ENCODE measurements at places on chromosomes 3 and 15.
A peak's percentile ranks its signal among the peaks of the same experiment; 100 is the strongest.

- peak within 1 kb of the TSS; percentile 100 for H3K27ac ChIP-seq
- H3K4me1 ChIP-seq, result peaks cover 97% of the 10 kb centered on the region
- H3K4me3 ChIP-seq, result peak within 1 kb of the TSS; percentile 91
- H3K36me3 ChIP-seq, result no peaks in the 10 kb centered on the region
- DNase-seq, result peak; percentile 68
Observed at GRCh38 chr3:25427942-25428788, at the start of gene RARB. Gene RARB (plus strand): TSS chr3:25428263. CDS start chr3:25428732, 469 bp downstream.

DNA sequence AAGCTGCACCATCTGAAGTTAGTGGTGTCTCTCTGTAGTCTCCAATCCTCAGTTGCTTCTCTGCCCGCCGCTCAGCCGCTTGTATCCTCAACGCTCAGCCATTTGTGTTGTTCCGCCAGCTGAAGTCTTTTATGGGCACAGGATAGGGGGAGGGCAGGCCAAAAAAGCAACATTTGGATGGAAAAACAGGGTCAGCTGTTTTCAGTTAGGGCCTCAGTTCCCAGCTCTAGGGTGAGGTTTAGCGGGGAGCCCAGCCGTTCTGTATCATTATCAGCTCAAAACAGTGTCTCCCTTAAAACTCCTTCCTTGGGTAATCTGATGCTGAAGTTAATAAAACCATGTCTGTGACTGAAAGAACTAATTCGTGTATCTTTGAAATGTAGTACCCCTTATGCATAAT is 329.5 kb upstream of the AZI2 start:
- peaks cover 23% of the 10 kb centered on the region for H3K4me1 ChIP-seq
- no peak for DNase-seq
- no peak overlapping the region for H3K27ac ChIP-seq
- H3K27me3 ChIP-seq, result peaks cover 3% of the 10 kb centered on the region

- H3K36me3 ChIP-seq, result no peaks in the 10 kb centered on the region
- DNase-seq, result no peak
- H3K27ac ChIP-seq, result no peak overlapping the region
- no peaks in the 10 kb centered on the region for H3K27me3 ChIP-seq
- no peak overlapping the region for H3K4me3 ChIP-seq
Observed at GRCh38 chr3:123644358-123644757, 59.5 kb upstream of the HACD2 start.

GRCh38 chr3:128983293-128984069 is 10.4 kb downstream of the CFAP92 start:
- no peaks in the 10 kb centered on the region for H3K4me1 ChIP-seq
- no peak overlapping the region for H3K4me3 ChIP-seq
- no peak for DNase-seq
- H3K27ac ChIP-seq, result no peak overlapping the region

DNA sequence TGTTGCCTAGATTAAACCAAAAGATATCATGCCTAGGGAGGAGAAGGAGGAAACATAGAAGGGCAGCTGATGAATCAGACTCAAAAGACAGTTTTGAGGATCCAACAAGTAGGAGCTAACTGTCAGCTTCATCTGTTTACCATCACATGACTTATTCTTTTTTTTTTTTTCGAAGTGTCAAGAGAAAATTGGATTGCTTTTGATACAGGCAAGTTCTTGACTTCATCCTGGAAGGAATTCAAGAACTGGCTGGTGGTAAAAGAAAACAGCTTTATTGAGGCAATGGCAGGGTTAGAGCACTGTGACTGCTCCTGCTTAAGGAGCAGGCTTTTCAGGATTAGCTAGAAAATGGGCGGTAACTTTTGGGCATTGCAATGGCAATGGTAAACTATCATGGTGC is 227.5 kb upstream of the KCNMB2 start:
- peaks cover 2% of the 10 kb centered on the region for H3K36me3 ChIP-seq
- H3K4me1 ChIP-seq, result peaks cover 9% of the 10 kb centered on the region
- no peak for DNase-seq
- no peak overlapping the region for H3K4me3 ChIP-seq

DNA sequence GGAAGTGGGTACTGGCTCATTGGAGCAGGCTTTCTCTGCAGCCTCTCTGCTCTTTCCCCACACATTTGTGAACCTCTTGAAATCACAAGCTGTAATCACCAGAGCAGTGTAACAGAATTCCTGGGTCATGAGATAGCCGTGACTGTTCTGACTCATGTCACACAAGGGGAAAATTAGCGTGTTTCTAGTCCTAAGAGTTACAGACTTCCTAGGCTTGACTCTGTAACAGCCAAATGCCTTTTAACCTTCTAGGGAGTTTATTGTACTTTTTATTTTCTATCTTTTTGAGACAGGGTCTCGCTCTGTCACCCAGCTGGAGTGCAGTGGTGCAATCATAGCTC is 54.7 kb upstream of the TRAK1 start:
- DNase-seq, result no peak
- peak overlapping the region; percentile 31 for H3K4me3 ChIP-seq
- peaks cover 77% of the 10 kb centered on the region for H3K4me1 ChIP-seq

- no peaks in the 10 kb centered on the region for H3K36me3 ChIP-seq
- no peak for DNase-seq
- H3K4me3 ChIP-seq, result no peak overlapping the region
- peaks cover 9% of the 10 kb centered on the region for H3K4me1 ChIP-seq
Observed at GRCh38 chr15:57865294-57865693, 158.8 kb downstream of the POLR2M start.

DNA sequence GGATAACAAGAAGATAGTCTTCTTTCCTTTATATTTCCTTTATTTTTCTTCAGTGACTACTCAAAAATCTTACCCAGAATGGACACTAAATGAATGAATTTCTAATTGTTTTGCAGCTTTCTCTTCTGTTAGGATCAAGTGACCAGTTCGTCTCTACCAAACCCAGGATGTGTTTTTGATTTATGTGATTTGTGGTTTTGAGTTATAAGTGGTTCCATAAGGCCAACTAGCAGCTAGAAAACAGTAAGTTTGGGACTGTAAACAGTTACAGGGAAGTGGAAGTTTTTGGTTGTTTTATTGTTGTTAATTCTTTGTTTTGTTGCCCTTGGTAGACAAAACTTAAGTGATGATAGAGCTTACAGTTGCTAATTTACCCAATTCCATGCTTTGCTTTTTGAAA is 456.5 kb downstream of the IL5RA start:
- no peak overlapping the region for H3K27ac ChIP-seq
- H3K4me1 ChIP-seq, result no peaks in the 10 kb centered on the region

DNA sequence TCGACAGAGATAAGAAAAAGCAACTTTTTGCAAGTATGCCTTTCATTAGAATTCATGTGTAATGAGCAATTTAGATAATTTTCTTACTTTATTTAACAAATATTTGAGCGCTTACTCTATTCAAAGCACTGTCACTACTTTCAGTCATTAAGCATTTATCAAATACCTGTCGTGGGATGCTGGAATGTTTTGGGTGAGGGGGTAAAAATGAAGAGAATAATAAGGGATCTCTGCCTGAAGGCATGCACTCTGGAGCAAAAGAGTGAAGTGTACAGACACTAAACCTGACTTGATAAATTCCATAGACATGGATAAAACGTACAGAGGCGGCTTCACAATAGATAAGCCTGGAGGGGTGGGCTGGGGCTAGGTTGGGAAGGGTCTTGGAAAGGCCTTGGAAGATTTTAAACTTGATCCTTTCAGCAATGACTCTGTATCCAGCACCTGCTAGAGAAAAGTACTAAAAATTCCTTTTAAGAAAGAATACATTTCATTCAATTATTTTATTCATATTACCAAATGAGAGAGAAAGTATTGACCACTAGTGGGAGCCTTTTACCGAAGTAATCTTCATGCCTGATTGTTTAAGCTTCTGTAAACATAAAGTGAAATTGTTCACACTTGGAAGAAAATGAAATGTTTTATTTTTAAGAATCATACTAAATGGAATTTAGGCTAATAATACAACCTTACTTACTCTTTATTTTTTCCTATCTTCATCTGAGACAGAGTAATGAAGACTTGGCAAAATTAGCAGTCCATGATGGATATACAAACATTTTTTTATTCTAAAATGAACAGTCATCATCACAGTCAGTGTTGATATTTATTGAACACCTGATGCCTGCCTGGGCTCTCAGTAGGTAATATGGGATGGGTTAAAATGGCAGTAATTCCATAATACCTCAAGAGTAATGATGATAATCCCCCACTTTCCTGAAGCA is 113.2 kb downstream of the PPP2R3A start:
- H3K4me1 ChIP-seq, result peaks cover 7% of the 10 kb centered on the region
- H3K27me3 ChIP-seq, result peaks cover 4% of the 10 kb centered on the region
- DNase-seq, result no peak
- no peak overlapping the region for H3K27ac ChIP-seq

GRCh38 chr15:41980654-41981323 is 8.4 kb upstream of the EHD4 start:
- peaks cover 6% of the 10 kb centered on the region for H3K4me1 ChIP-seq
- H3K27me3 ChIP-seq, result peaks cover 24% of the 10 kb centered on the region
- H3K4me3 ChIP-seq, result no peak overlapping the region
- H3K27ac ChIP-seq, result peak overlapping the region; percentile 6
- no peaks in the 10 kb centered on the region for H3K36me3 ChIP-seq

DNA sequence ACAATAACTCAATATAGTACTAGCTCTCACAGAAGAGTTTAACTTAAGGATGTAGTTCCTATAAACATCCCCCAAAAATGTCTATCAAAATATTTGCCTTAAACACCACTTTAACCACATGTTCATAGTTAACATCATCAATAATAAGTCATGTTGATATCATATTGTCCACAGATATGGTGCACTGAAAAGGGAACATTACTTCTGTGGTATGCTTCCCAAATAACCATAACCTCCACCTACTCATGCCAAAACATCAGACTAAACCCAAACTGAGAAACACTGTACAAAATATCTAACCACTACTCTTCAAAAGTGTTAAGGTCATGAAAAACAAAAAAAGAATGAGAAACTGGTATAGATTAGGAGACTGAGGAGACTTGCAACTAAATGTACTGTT is 32.9 kb downstream of the SLC4A7 start:
- H3K4me3 ChIP-seq, result no peak overlapping the region
- peak overlapping the region; percentile 14 for H3K27ac ChIP-seq
- peaks cover 61% of the 10 kb centered on the region for H3K36me3 ChIP-seq
- DNase-seq, result no peak
- peaks cover 8% of the 10 kb centered on the region for H3K4me1 ChIP-seq

GRCh38 chr3:43960448-43960840 is 269.7 kb downstream of the ABHD5 start:
- H3K4me3 ChIP-seq, result no peak overlapping the region
- no peak for DNase-seq
- H3K27ac ChIP-seq, result no peak overlapping the region
- H3K36me3 ChIP-seq, result no peaks in the 10 kb centered on the region

GRCh38 chr3:193884652-193885051 is 251.3 kb upstream of the HES1 start:
- no peak overlapping the region for H3K27ac ChIP-seq
- peaks cover 8% of the 10 kb centered on the region for H3K36me3 ChIP-seq
- peaks cover 28% of the 10 kb centered on the region for H3K27me3 ChIP-seq
- peaks cover 51% of the 10 kb centered on the region for H3K4me1 ChIP-seq
- H3K4me3 ChIP-seq, result peak overlapping the region; percentile 19

DNA sequence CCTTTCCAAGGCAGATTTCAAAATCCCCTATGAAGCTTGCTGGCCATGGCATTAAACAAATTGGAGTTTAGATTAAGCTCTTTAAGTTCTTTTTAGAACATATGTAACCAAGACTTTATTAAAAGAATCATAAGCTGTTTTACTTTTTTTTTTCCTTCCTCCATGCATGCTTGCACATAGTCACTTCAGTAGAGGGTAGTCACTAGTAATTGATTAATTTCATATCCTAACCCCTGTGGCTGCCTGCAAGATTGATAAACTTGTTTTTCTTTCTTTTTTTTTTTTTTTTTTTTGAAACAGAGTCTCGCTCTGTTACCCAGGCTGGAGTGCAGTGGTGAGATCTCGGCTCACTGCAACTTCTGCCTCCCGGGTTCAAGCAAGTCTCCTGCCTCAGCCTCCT is 33.3 kb upstream of the ZKSCAN7 start:
- no peak for DNase-seq
- H3K36me3 ChIP-seq, result no peaks in the 10 kb centered on the region
- H3K4me3 ChIP-seq, result no peak overlapping the region
- H3K27me3 ChIP-seq, result peaks cover 34% of the 10 kb centered on the region

GRCh38 chr3:69085833-69086722 is 1.3 kb downstream of the ARL6IP5 start:
- H3K27me3 ChIP-seq, result peaks cover 2% of the 10 kb centered on the region
- H3K36me3 ChIP-seq, result peaks cover 14% of the 10 kb centered on the region
- peak overlapping the region; percentile 95 for H3K4me3 ChIP-seq

- H3K27me3 ChIP-seq, result no peaks in the 10 kb centered on the region
- peaks cover 2% of the 10 kb centered on the region for H3K4me1 ChIP-seq
Observed at GRCh38 chr15:58108117-58108516, 30.1 kb upstream of the AQP9 start.

- peaks cover 13% of the 10 kb centered on the region for H3K4me1 ChIP-seq
- DNase-seq, result peak; percentile 77
- no peaks in the 10 kb centered on the region for H3K36me3 ChIP-seq
- H3K27ac ChIP-seq, result no peak within 1 kb of the TSS
- peaks cover 91% of the 10 kb centered on the region for H3K27me3 ChIP-seq
Observed at GRCh38 chr15:62066663-62067447, at the start of gene C2CD4A. Gene C2CD4A (plus strand): TSS chr15:62066977. CDS start chr15:62067614, 637 bp downstream.

DNA sequence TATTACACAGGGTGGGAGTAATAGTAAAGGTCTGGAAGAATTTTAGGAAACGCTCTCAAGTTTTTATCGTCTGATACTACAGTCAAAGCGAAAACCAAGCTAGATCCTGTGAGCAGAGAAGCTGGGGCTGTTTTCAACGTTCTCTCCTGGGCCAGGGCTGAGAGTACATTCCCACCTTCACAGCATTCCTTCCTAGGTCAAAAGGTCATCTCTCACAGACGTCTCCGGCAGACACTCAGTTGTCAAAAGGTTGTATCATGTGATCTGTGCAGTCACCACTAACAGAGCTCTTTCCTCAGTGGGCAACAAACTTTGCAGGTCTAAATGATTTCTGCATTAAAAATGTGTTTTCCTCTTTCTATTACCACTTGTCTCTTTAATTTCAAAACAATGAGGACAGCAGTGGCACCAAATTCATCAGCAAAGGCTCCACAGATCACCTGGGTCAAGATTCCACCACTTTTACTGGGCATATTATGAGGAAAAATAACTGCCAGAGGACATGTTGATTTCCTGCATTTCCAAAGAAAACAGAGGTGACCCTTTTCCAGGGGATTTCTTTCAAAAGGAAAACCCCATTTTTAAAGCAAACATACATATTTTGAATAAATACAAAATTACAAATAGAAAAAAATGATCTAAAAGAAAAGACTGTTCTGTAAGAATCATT is 41.9 kb downstream of the MEIS2 start:
- peaks cover 3% of the 10 kb centered on the region for H3K27me3 ChIP-seq
- peak overlapping the region; percentile 97 for H3K27ac ChIP-seq
- peaks cover 48% of the 10 kb centered on the region for H3K4me1 ChIP-seq
- peak overlapping the region; percentile 44 for H3K4me3 ChIP-seq
- DNase-seq, result peak; percentile 27
- H3K36me3 ChIP-seq, result peaks cover 86% of the 10 kb centered on the region

- peaks cover 14% of the 10 kb centered on the region for H3K4me1 ChIP-seq
- no peak overlapping the region for H3K4me3 ChIP-seq
- no peaks in the 10 kb centered on the region for H3K36me3 ChIP-seq
- H3K27ac ChIP-seq, result no peak overlapping the region
Observed at GRCh38 chr3:177513815-177514610, 316.7 kb upstream of the TBL1XR1 start.

All from nephron progenitor cell (in vitro differentiated cells).